ENCODE measurements at places on chromosomes 6 and 20. TPM values are rescaled to one million over a fixed set of nuclear protein-coding genes. Genes with fewer than 3 reads are reported as not detected.

DNA sequence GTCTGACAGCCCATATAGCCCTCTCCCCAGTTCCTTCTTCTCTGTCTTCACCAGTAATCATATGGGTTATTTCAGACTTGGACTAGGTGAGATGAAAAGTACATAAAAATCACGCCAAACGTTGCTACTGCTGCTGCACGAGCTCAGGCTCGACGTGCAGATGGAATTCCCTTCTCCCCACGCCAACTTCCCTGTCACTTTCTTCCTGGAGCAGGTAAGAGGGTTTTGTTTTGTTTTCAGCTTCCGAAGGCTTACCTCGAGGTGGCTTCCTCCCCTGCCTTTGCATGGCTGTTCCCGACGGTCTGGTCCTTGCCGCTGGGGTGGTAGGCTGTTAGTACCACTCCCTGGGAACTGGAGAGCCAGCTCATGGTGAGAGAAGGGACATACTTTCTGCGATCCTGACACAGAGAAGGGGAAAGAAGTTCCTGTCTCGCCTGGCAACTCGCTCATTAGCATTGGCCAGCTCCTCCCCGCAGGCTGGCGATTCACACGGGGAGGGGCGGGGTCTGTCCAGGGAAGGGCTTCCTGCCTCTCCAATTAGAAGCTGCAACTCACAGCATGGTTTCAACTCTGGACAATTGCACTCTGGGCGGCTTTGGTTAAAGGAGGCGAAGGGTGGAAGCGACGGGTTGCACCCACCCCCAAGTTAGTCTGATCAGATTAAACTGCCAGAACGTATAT is at the start of gene ARHGAP18:
Gene ARHGAP18, minus strand, starts transcription at position 409 of the 681 bp plus-strand sequence. Its CDS starts 41 bp downstream, at position 368.
- peaks cover 5% of the 10 kb centered on the region for H3K27me3 ChIP-seq
- peak within 1 kb of the TSS; percentile 92 for H3K27ac ChIP-seq
- peak within 1 kb of the TSS; percentile 97 for H3K4me3 ChIP-seq
- H3K36me3 ChIP-seq = peaks cover 2% of the 10 kb centered on the region
- H3K4me1 ChIP-seq = peaks cover 30% of the 10 kb centered on the region

SGK2 gene
- 1.7 TPM for total RNA-seq

DNA sequence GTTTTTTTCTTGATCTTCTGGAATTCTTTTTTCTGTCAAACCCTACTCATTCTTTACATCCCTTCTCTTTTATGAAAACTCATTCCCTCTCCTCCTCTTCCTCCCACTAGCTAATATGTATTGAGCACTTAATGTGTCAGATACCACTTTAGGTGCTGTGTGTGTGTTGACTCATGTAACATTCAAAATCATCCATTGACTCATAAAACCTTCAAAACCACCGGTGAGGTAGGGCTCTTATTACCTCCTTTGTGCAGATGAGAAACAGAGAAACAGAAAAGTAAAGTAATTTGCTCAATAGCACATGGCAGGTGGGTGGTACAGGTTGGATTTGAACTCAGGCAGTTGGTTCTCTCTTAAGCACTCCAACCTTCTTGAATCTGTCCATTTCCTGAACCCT is 136.3 kb upstream of the NEDD9 start:
- no peak overlapping the region for H3K4me3 ChIP-seq
- DNase-seq = no peak
- no peaks in the 10 kb centered on the region for H3K27me3 ChIP-seq
- H3K36me3 ChIP-seq = peaks cover 5% of the 10 kb centered on the region

RIMS4 gene
- total RNA-seq = not detected

GRCh38 chr6:163474581-163474980 is 60.1 kb downstream of the QKI start:
- H3K4me3 ChIP-seq = no peak overlapping the region
- no peak for DNase-seq
- peaks cover 8% of the 10 kb centered on the region for H3K4me1 ChIP-seq
- peaks cover under 1% of the 10 kb centered on the region for H3K36me3 ChIP-seq
- H3K27ac ChIP-seq = peak overlapping the region; percentile 32

- H3K4me1 ChIP-seq = no peaks in the 10 kb centered on the region
- H3K4me3 ChIP-seq = no peak overlapping the region
- no peaks in the 10 kb centered on the region for H3K27me3 ChIP-seq
Measured at GRCh38 chr20:6582449-6582848, 185.0 kb upstream of the BMP2 start.

Data from T-helper 17 cell (primary cell).